SIG-M5 (cell line): ENCODE measurements at places on chromosomes 11 and 22.

GRCh38 chr11:86218125-86219084 is 26.1 kb upstream of the EED start:
- DNase-seq = no peak

GRCh38 chr11:110130642-110131238 is 37.5 kb downstream of the ZC3H12C start:
- DNase-seq = no peak

- no peak for DNase-seq
These were observed 47.9 kb upstream of the CCDC188 start for GRCh38 chr22:20198557-20199319.

GRCh38 chr22:18110194-18110953 is at the start of gene TUBA8:
Gene TUBA8, plus strand, starts transcription at chr22:18110809. Its CDS starts 57 bp downstream, at chr22:18110866.
- no peak for DNase-seq

DNA sequence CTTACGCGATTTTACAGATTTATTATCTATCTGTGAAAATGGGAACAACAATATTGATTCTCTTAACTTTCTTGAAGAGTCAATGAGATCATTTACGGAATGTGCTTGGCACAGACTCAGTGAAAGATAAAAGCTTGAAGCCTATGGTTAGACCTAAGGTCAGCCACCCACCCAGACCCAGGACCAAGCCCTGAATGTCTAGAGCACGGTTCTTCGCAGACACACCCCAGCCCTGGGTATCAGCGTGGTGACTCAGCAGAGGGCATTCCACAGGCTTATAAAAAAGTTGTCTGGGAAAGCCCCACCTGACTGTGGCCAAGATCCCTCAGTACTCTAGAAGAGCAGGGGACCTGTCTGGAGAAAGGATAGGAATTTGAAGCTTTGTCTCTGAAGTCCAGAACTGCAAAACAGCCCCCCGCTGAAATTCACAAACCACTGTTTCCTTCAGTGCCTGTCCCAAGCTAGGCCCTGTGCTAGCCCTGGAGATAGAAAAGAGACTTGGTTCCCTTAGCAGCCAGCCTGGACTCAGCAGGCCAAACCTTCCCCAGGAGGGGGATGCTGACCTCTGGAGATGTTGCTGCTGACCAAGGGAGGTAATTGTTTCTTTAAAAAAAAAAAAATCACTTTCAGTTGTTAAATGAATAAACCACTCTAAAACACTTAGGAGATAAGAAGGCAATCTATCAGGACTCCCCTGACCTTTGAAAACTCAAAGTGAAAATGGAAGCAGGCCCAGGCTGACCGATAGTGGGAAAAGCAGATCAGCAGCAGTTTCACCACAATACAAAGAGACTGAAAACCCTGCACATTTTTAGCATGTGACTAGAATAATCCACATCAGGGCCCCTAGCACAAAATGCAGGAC is 114.0 kb downstream of the ABTB2 start:
- no peak for DNase-seq

GRCh38 chr22:22230438-22230837 is 14.1 kb upstream of the VPREB1 start:
- no peak for DNase-seq

GRCh38 chr11:123144707-123145106 is 50.3 kb downstream of the CLMP start:
- DNase-seq = no peak

DNA sequence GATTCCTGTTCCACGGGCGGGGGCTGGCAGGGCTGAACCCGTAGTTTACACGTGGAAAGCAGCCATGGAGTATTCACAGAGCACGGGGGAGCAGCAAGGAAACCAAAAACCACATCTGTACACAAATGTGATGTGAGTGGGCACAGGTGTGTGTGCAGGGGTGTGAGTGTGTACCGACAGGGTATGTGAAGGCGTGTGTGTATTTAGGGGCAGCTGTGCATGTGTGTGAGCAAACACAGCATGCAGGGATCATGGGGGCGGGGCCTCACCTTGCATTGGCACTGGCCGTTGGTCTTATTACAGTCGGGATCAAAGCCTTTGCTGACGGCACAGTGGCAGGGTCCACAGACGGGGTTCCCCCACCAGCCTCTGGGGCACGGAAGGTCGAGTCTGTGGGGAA is 58.4 kb downstream of the TRMU start:
- DNase-seq = no peak

DNA sequence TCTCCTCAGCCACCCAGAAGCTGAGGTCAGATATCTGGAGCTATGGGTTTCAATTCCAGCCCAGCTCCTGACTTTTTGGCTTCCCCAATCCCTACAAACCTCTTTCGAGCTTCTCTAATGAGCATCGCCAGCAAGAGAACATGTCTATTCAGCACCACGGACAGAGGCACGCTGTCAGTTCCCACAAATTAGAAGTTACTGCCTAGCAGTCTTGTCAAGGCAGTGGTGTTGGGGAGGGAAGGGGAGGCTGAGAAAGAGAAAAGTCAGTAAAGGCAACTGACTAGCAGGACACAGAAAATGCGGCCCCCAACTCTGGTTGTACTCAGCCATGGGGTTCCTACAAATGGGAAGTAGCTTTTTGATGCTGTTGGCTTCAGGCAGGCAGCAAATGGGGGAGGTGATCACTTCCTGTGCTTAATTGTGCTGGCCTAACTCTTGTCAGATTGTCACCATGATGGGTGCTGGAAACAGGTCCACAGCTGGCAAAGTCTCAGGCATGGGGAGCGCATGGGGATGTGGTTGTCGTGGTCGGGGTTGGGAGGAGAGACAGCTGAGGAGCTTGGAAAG is 205.9 kb downstream of the ST3GAL4 start:
- DNase-seq = no peak

DNA sequence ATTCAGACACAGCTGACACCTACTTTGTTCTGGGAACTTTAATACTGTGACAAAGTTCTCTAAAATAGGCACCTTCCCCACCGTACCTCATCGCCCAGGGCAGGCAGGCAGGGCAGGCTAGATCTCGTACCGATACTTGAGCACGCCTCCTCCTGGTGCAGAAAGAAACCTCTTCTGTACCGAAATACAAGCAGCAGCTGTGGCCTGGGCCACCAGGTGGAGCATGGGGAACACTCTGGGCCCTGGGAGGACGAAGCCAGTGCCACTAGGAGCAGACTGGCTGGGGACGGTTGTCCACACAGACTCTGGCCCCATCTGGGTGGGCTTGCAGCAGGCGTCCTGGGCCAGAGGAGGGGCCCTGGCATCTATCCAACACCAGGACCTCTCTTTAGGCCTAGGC is 12.8 kb downstream of the PMM1 start:
- no peak for DNase-seq

GRCh38 chr22:39422721-39423120 is 23.1 kb downstream of the TAB1 start:
- no peak for DNase-seq

- DNase-seq = no peak
These were observed 60.2 kb downstream of the BRD1 start for GRCh38 chr22:49767355-49768062.

DNA sequence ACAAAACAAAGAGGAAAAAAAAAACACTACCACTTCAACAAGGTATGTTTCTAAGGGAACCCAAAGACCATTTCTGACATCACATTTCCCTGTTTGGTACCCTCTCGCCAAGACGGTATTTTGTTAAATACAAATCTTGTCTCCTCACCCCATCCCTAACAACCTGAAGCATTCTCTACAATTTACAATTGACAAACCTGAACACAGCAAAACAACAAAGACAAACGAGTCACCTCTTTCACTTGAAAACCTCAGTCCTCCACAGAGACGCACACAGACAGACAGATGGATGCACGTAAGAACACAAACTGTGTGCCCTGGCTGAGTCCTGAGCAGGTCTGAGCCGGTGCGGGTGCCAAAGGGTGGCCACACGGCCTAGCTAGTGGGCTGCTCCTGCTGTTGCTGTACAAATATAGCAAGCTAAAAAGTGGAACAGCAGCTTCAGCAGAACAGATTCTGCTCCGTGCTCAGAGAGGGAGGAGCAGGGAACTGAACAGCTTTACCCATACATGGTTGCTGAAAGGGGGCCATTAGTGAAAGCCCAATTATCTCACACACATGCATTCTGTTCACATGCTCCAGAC is 28.5 kb downstream of the CELF1 start:
- no peak for DNase-seq

GRCh38 chr22:24969560-24970301 is 17.2 kb downstream of the KIAA1671 start:
- DNase-seq = no peak

DNA sequence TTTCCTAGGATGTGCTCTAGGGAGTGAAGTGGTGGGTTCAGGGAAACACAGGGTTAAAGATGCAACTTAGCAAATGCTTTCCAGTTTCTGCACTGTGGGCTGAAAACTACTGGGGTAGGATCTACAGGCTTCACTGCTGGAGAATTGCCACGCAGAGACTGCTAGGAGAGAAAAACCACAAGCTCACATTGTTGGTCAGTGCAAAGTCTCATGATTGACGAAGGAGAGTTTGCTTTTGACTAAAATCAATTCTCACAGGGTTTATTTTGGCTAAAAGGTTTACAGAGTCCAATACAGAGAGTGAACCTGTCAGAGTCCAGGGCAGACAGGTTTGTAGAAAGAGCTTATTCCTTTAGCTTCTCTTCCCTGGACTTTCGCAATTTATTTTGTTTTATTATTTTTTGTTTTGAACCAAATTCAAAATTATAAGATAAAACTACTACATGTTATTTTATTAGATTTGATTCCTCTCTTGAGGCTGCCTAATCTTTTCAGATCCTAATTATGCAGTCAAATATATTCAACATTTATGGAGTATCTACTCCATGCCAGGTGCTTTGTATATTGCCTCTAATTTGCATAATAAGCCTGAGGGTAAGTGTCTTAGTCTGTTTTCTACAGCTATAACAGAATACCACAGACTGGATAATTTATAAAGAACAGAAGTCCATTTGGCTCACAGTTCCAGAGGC is 64.7 kb downstream of the MTNR1B start:
- no peak for DNase-seq

DNA sequence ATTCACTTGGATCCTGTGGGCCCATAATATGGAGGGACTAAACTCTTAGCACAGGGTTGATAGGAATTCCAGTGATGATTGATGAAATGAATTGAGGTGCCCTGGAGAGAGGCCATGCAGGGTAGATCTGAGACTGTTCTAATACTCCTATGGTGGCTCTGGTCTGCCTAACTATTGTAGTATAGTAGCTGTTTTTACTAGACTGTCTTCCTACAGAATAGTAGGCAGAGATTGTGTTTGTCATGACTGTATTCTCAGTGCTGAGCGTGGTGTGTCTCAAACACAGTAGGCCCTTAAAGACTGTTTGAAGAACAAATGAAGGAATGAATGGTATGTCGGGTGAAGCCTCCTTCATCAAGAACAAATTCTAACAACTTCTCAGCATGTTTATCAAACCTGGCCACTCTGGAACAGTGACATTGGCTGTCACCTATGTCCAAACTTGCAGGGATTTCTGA is 107.0 kb upstream of the SESN3 start:
- no peak for DNase-seq

GRCh38 chr22:48855593-48856307 is 971.9 kb downstream of the BRD1 start:
- no peak for DNase-seq

DNA sequence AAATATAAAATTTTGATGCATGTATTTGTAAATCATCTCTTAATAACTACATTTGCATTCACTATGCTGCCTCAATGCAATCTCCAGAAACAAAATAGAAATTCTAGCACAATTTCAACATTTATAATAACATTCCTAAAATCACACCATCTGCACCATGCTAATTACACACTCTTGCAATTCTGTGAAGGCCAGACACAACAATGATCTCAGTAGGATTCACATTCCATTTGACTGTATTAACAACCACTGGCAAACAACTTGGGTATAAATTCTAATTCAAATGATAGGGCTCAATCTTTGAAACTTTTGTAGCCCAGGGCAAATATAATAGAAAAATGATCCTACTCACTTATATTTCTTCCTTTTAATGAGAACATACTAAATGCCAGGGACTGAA is 25.9 kb downstream of the RAB6A start:
- no peak for DNase-seq

DNA sequence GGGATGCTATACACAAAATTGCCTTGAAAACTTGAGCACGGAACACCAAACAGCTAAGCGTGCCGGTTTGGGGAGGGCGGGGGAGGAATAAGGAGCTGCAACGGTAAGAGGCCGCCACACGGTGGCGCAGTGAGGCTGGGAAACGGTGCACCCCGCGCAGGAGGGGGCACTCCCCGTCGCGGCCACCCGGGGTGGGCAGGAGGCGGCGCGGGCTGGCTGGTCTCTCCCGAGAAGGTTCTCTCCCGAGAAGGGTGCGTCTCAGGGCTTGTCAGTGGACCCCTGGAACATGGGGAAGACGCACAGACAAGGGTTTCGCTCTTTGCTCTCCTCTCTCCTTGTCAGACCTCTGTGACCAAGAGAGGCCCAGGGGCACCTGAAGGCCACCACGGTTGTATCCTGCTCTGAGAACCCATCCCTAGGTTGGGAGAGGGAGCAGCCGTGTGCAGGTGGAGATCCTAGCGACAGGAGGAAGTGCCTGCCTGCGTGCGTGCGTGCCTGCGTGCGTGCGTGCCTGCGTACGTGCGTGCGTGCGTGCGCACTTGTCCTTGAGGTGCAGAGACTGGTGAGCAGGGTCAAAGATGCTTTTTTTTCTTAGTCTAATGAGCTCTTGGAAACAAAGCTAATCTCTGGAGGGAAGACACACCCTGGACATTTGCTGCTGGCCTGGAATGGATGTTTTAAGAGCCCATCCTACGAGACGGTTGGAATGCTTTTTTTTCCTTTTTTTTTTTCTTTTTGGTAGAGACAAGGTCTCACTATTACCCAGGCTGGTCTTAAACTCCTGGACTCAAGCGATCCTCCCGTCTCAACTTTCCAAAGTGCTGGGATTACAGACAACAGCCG is 18.1 kb upstream of the JAM3 start:
- DNase-seq = no peak

- DNase-seq = no peak
These were observed 101.8 kb downstream of the BCR start for GRCh38 chr22:23282089-23282501.

GRCh38 chr11:36392196-36392595 is 96.1 kb downstream of the PRR5L start:
- DNase-seq = no peak

DNA sequence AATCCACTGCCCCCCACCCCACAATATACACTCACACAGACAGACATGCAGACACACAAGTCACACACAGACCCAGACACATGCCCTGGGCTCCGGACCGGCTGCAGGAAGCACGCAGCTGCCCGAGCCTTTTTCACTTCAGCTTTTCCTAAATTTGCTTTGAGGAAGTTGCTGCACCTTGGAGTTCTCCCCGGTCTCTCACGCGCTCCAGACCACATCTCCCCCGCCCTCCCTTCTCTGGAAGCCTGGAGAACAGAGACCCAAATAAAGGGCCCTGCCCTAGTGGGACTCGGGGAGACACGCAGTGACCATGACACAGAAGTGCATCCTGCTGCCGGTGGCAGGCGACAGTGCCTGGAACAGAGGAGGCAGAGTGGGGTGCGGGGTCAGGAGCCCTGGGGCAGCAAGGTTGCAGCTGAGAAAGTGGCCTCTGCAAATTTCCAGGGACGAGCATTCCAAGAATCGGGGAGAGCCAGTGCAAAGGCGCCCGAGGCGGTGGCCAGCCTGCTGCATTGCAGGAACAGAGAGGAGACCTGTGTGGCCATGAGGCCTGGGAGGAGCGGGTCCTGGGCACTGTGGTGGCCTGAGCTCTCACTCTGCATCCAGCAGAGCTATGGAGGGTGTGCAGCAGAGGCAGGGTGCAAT is 19.1 kb downstream of the RPL3 start:
- DNase-seq = no peak

- no peak for DNase-seq
These were observed 790.2 kb downstream of the TBC1D22A start for GRCh38 chr22:47552541-47553205.

GRCh38 chr11:48028914-48029680 is 48.7 kb downstream of the PTPRJ start:
- DNase-seq = no peak

GRCh38 chr11:28969832-28970231 is 861.6 kb downstream of the METTL15 start:
- no peak for DNase-seq
